Right atrium auricular region (tissue), 2 donors: ENCODE measurements at places on chromosomes 2 and 18. TPM values are rescaled to one million over a fixed set of nuclear protein-coding genes. Genes with fewer than 3 reads are reported as not detected.

DNA sequence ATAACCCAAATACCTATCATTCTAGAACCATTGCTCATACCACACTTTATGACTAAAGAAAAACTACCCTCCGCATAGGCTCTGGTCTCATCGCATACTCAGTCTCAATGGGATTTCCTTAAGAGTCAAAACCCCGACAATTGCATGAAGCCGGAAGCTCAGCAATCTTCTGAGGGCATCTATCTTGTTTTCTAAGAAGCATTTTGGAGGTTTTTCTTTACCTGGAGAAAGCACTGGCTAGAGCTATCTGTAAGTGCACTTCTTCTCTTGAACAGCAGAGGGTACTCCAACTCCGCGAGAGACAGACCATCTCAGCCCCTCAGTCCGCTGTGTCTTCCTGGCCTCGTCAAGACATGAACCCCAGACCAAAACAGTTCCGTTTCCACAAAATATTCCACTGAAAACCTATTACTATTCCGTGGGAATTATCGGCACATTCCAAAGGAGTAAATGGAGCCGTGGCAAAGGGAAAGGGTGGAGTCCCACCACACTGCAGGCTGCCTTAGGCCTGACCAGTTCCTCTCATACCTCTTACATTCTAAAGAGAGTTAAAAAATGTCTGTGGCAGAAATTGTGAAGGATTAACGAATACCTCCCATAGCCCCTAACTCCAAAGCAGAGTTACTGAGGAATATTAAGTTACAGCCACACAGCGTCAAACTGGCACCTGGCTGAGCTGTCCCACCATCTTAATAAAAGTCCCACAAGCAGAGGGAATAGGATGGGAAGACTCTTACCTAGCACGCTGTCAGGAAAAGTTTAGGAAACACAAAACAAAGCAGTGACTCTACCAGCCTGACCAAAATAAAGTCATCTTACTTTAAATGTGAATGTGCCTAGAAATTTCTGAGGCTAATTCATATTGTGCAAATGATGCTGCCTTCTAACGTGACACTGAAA lies 325.6 kb upstream of the VRK2 start:
- no peak for DNase-seq

ERICH2 gene
- not detected for total RNA-seq

DNA sequence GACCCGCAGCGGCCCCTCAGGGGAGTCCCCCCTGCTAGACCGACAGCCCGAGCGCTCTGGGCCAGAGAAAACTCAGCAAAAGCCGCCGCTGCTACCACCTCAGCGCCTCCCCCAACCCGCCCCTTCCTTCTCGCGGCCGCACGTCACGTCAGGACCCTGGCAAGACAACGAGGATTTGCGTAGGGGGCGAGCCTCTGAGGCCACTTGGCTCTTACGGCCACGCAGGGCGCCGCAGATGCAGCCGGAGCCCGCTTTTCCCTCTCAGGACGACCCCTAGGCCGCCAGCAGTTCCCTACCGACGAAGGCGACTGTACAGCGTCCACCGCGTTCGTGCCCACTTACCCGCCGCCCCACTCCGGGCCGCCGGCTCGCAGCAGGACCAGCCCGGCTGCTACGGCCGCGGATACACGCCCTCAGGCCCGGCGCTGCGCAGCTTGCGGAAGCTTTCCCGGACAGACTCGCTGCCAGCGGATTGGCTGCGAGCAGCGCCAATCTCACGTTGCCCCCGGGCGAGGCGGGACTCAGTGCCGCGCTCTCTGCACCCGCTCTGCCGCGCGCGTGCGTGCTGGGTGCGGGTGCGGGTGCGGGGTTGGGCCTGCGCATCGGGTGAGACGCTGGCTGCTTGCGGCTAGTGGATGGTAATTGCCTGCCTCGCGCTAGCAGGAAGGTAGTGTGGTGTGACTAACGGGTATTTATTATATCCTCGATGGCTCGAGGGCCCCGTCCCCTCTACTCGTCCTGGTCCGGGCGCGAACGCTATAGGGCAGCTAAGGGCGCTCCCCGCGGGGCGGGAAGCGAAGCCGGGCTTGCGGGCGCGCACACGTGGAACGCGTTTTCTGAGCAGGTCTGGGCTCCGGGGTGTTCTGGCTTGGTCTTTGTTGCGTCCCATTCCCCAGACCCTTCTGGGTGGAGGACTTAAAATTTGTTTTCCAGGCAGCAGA lies at the start of the genes ORMDL1 and PMS1:
Gene ORMDL1, minus strand, starts transcription at position 413 of the 941 bp plus-strand sequence. CDS start 1,744 bp downstream, outside the sequence.
Gene PMS1, plus strand, starts transcription at position 524 of the 941 bp plus-strand sequence. CDS start 7,360 bp downstream, outside the sequence.
- DNase-seq = peak; percentile 93

GRCh38 chr2:238670111-238670585 lies 177.7 kb upstream of the TWIST2 start:
- no peak for DNase-seq

FEV gene
- total RNA-seq = not detected

- DNase-seq = no peak
These were observed 284.7 kb upstream of the PKDCC start for GRCh38 chr2:41763141-41763540.

IL1R2 gene
- total RNA-seq = 2.8 TPM
